ENCODE measurements at places on chromosomes 4 and X. TPM values are rescaled to one million over a fixed set of nuclear protein-coding genes. Genes with fewer than 3 reads are reported as not detected.

The ABLIM2 gene
- 2.6 TPM for total RNA-seq

- DNase-seq, result no peak
These were observed 2.9 kb downstream of the PCDH18 start for GRCh38 chr4:137529432-137529831.

DNA sequence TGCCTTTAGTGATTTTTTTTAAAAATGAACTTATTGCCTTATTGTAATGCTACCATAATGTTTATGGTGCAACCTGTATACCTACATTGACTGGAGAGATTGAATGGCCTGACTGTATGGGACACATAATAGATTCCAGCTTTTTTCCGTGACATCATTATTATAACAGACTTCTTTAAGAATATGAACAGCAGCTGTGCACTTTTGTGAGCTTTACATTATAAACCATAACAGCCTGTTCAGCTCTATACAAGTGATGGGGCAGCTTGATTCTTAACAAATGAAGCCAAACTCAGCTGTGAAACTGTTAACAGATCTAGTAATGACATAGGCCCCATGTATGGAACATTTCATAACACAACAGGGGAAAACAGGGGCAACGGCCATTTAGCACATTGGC, 187.0 kb downstream of the BMPR1B start:
- no peak for DNase-seq

GRCh38 chrX:24405959-24406358, 45.5 kb downstream of the SUPT20HL1 start:
- DNase-seq, result no peak

The CCDC120 gene
- total RNA-seq, result not detected

The ATP11C gene
- 44.3 TPM for total RNA-seq

The ARMCX2 gene
- total RNA-seq, result 199 TPM

The DDX53 gene
- not detected for total RNA-seq

DNA sequence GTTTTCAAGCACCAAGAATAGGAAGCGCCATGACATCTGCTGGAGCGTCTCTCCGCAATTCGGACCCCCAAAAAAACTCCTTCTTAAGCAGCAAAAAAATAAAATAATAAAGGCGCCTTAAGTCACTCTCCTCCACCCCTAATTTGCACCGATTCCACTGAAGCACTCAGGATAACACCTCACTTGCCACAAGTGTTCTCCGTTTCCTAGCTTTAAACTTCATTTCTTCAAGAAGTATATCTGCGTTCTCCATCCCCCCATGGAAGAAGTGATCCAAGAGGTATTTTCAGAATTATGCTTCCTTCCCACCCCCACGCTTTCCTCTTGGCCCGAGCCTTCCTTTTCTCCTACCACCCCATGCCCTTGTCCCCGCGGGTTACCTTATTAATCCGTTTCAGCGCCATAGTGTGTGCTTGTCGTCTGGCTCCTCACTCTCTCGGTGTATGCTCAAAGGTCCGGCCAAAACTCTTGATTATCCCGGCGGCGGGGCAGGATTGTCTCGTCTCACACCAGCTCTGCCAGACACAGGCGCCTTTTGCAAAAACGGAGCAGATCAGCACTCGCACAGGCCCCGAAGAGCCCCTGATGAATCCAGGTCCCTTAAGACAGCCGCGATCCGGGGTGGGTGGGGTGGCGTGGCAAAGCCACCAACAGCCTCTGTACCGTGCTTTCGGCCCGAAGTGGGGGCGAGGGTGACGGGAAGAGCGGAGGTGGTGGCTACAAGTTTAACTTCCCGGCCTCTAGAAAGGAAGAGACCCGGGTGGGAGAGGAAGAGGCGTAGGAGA, 1.1 kb downstream of the UBE2D3 start:
- no peak for DNase-seq

DNA sequence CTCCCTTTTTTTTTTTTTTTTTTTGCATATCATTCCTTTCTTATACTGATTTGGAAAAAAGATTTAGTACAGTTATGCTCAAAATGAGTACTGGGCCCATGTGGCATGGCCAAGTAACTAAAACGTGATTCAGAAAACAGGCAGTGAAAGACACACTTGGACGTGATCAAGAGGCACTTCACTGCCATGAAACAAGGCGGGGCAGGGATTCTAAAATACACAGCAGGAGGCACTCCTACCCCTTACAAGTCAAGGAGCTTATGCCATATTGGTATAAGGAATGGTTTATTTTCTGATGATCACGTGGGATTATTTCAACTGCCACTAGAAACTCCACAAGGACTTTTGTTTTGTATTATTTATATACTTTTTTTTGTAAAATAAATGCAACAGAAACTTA, 72.0 kb downstream of the CHST7 start:
- DNase-seq, result no peak

The FGFR3 gene
- total RNA-seq, result 0.26 TPM

DNA sequence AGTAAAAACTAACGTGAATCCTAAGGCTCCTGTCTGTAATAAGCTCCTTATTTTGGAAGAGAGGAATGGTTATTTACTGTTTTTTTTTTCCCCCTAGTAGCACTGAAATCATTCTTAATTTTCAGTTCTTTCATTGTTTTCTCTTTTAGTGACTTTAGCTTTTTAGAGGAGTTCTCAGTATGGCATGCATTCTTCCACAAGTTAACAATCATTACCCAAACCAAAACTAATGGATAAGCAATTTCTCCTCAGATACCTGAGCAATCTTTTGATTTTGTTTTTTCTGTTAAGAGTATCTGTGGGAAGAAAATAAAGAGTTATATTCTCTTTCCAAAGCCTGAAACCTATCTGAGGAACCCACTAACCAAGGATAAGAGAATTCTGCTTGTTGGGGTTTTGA, 16.7 kb upstream of the PPA2 start:
- no peak for DNase-seq

DNA sequence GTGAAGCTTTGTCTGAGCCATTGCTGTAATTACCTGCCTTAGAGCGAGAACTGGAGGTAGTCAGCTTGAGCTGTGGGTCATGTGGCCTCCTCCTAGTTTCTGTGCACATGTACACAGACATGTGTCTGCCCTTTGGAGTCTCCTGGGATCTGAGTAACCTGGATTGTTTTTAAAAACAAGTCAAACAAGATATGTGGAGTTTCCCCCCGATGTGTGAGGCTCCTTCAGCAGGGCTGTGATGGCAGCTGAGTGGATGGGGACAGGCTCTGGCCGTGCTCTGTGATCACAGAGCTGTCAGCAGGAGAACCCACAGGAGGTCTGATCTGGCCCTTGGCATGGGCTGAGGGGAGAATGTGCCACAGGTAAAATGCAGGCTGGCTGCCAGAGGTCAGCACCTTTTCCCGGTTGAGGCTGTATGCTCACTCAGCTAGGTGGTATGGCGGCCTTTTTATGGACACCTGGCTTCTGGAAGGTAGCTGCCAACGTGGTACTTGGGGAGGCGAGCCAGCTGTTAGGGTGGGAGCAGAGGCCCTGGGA, 38.4 kb downstream of the NOP14 start:
- DNase-seq, result no peak

The TMEM271 gene
- total RNA-seq, result not detected

DNA sequence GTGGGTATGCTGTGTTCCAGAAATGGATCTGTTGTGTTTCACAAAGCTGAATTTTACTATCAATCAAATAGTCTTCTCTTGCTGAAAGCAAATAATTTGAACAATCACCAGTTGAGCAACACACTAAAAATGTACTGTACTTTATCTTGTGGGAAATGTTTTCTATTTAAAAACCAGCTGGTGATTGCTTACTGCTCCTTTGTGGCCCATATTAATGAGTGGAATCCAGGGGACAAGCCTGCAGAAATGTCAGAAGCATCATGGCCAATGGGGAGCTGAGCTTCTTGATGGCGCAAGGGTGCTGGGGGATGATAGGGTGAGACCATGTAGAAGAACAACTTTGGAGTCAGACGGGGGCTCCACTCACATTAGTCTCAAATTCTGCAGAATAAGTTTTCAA, 346.2 kb downstream of the ARHGAP10 start:
- DNase-seq, result no peak

DNA sequence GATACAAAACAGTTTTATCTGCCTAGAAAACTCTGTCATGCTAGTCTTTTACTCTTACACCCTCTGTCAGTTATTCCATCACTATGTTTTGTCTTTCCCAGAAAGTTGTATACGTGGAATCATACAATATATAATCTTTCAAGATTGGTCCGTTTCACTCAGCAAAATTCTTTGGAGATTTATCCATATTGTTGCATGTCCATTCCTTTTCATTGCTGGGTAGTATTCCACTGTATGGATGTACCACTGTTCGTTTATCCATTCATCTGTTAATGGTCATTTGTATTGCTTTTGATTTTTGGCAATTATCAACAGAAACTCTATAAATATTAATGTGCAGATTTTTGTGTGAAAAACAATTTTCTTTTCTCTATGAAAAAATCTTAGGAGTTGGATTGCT, 63.1 kb downstream of the GLUD2 start:
- DNase-seq, result no peak

The DSPP gene
- not detected for total RNA-seq

GRCh38 chr4:22187203-22187820, 238.7 kb upstream of the KCNIP4 start:
- DNase-seq, result peak; percentile 15

- DNase-seq, result no peak
These were observed 7.9 kb downstream of the ASMTL start for GRCh38 chrX:1444561-1445500.

GRCh38 chrX:50697691-50698090, 116.3 kb downstream of the SHROOM4 start:
- peak; percentile 5 for DNase-seq

GRCh38 chrX:130120321-130120731, 10.0 kb upstream of the ELF4 start:
- DNase-seq, result no peak

GRCh38 chr4:24252121-24252520, 332.2 kb downstream of the DHX15 start:
- DNase-seq, result no peak

The OPN1MW3 gene
- not detected for total RNA-seq

GRCh38 chr4:174156239-174156826, 127.1 kb downstream of the FBXO8 start:
- peak; percentile 79 for DNase-seq

The KCNE5 gene
- 0.29 TPM for total RNA-seq

- DNase-seq, result peak; percentile 32
These were observed 131.4 kb upstream of the ADGRL3 start for GRCh38 chr4:61068745-61069144.

DNA sequence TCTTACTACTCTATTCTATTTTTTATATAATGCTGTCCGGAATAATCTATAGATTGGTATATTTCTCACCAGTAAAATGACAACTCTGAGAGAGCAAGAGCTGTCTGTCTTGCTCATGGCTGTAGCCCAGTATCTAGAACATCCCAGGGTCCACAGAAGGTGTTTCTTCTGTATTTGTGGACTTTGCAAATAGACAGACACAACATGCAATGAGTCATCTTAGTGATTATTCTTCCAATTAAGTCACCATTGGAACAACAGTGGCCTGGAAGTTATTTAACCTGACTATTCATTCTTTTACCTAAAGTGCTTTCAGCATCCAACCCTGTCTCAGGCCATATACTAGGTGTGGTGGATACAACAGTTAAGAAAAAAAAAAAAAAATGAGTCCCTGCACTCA, 179.5 kb downstream of the PPARGC1A start:
- DNase-seq, result no peak

GRCh38 chr4:103887191-103887590, 167.4 kb upstream of the TACR3 start:
- peak; percentile 65 for DNase-seq

The GLOD5 gene
- not detected for total RNA-seq

DNA sequence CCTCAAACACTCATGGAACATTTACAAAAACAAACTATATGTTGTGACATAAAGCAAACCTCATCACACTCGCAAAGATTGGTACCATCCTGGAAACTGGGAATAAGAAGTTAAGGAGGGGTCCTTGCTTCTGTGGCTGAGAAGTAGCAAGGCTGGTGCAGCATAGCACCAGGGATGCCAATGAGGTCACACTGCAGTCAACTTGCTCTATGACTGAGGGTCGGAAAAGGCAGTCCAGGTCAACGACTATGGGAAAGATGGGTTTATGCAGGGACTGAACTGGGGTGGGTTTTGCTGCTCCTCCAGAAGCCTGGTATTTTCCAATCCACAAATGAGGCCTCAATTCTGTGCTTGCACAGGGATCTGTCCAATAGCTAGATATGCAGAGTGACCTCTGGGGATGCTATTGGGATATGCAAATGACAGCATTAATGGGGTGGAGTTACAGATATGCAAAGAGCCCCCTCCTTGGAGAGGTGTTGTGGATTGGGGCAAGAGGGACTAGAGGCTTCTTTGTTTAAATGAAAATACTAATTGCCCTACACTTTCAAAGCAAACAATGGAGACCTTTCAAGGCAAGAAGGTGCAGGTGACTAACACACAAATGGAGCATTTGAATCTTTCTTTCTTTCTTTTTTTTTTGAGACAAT, 7.2 kb upstream of the IL13RA1 start:
- no peak for DNase-seq

The PARM1 gene
- 2.0 TPM for total RNA-seq

DNA sequence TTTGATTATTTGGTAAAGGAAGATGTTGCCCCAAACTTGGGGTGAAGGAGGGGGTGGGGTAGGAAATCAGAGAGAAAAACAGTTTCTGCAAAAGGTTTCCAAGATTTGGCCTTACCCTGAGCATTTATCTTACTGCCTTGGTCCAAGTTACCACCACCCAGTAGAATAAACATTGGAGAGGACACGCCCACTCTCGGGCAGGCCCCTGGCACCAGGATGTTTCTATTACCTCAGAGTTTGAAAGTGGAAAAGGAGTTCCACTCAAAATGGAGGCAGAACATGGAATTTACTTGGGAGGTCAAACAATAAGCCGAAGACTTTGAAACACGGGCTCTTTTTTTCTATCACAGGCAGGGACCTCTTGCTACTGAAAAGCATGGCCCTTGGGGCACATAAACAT, 113.7 kb downstream of the CHRNA9 start:
- DNase-seq, result no peak

DNA sequence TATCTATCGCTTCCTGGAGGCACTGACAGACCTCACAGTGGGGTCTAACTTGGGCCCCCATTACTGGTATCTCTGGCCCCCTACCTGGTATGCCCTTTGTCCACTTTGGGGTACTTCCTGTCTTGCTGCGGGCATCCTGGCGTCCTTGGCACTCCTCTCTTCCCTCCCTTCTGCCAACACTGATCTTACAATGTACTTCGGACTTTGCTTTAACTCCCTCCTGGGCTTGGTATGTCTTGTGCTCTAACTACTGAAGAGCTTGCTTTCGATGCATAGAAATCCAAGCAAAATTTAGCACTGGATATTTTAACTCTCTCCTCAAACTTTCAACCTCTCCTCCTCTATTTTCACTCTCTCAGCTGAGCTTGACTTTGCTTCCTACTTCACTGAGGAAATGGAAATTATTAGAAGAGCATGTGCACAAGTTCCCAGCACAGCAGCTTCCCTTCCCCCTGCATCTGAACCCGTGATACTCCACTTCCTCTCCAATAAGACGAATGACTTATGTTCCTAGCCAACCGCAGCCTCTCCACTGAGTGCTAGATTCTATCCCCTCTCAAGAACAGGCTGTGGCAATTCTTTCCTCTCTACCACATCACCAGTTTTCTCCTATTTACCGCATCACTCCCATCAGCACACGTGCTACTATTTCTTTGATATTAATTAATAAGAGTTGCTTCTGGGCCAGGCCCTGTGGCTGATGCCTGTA, 52.9 kb downstream of the SUPT20HL2 start:
- DNase-seq, result no peak

GRCh38 chr4:26936284-26937065, 75.8 kb downstream of the STIM2 start:
- DNase-seq, result peak; percentile 35

The ARX gene
- not detected for total RNA-seq
